Activated naive CD8-positive, alpha-beta T cell treated with anti-CD3 and anti-CD28 coated beads, Interleukin-2, amount 50 U/mL, for 24 hours (primary cell): ENCODE measurements at places on chromosomes 16 and 17.

GRCh38 chr16:19380328-19380727, 37.4 kb upstream of the TMC5 start:
- no peak for DNase-seq
- peaks cover 7% of the 10 kb centered on the region for H3K4me1 ChIP-seq
- H3K36me3 ChIP-seq: no peaks in the 10 kb centered on the region
- no peak overlapping the region for H3K4me3 ChIP-seq
- H3K27ac ChIP-seq: no peak overlapping the region

DNA sequence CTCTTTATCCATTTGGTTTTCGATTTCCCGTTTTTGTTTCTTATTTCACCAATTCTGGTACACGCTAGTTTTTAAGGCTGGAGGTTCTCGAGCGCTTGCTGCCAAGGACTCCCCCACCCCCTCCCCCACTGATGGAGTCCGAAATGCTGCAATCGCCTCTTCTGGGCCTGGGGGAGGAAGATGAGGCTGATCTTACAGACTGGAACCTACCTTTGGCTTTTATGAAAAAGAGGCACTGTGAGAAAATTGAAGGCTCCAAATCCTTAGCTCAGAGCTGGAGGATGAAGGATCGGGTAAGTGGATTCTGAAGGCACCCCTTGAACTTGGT, 825 bp downstream of the RPTOR start:
- peaks cover 11% of the 10 kb centered on the region for H3K27me3 ChIP-seq
- H3K4me1 ChIP-seq: peaks cover 36% of the 10 kb centered on the region
- peak overlapping the region; percentile 97 for H3K27ac ChIP-seq

- H3K4me1 ChIP-seq: peaks cover 47% of the 10 kb centered on the region
- DNase-seq: no peak
- H3K4me3 ChIP-seq: no peak overlapping the region
- peaks cover 12% of the 10 kb centered on the region for H3K27me3 ChIP-seq
- H3K27ac ChIP-seq: peak overlapping the region; percentile 84
Measured at GRCh38 chr17:77836557-77837041, 121.9 kb upstream of the TNRC6C start.

DNA sequence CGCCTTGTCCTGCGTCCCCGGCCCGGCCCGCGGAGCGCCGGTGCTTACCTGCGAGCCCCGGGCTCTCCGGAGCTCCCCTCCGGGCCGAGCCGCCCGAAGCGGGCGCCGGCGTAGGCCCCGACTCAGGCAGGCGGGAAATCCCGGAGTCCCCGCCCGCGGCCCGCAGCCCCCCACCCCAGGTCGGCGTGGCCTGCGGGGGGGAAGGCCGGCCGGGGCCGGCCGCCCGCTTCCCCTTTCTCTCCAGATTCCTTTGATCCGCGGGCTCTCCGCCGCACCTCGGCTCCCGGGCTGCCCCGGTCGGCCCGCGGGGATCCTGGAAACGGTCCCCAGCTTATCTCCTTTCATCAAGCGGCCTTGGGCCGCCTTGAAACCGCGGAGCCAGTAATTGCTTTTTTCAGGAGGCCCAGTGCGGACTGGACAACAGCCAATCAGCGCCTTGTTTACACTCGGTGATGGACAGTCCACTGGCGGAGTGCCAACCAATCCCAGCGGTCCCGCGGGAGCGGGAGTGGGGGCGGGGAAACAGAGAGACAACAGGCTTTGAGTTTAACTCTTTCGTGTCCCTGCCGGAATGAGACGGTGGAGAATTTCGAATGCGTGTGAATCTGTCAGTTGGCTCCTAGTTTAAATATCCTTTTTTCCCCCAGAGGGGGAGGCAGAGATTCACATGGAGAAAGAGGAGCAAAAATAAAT, 1.4 kb upstream of the BAHCC1 start:
- H3K27me3 ChIP-seq: peaks cover 61% of the 10 kb centered on the region
- peak; percentile 88 for DNase-seq

- peak; percentile 17 for DNase-seq
- H3K27me3 ChIP-seq: no peaks in the 10 kb centered on the region
- peak overlapping the region; percentile 2 for H3K4me3 ChIP-seq
- peaks cover 86% of the 10 kb centered on the region for H3K4me1 ChIP-seq
- H3K27ac ChIP-seq: peak overlapping the region; percentile 61
- H3K36me3 ChIP-seq: no peaks in the 10 kb centered on the region
Measured at GRCh38 chr16:57127037-57127763, 34.8 kb downstream of the CPNE2 start.

DNA sequence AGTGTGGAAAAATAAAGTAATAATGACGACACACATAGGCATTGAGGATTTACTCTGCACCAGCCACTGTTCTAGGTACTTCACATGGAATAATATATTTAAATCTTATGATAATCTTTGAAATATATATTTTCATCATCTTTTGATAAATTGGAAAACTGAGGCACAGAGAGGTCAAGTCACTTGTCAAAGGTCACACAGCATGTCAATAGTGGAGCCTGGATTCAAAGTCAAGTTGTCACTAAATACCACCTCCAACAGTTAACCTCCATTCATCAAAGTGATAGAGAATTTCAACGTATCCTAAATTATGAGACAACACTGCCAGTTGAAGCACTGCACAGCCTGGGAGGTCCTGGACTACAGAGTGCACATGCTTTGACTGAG, 121.7 kb downstream of the IRX5 start:
- no peak overlapping the region for H3K4me3 ChIP-seq
- peaks cover 23% of the 10 kb centered on the region for H3K27me3 ChIP-seq
- no peaks in the 10 kb centered on the region for H3K4me1 ChIP-seq
- no peaks in the 10 kb centered on the region for H3K36me3 ChIP-seq
- DNase-seq: no peak

DNA sequence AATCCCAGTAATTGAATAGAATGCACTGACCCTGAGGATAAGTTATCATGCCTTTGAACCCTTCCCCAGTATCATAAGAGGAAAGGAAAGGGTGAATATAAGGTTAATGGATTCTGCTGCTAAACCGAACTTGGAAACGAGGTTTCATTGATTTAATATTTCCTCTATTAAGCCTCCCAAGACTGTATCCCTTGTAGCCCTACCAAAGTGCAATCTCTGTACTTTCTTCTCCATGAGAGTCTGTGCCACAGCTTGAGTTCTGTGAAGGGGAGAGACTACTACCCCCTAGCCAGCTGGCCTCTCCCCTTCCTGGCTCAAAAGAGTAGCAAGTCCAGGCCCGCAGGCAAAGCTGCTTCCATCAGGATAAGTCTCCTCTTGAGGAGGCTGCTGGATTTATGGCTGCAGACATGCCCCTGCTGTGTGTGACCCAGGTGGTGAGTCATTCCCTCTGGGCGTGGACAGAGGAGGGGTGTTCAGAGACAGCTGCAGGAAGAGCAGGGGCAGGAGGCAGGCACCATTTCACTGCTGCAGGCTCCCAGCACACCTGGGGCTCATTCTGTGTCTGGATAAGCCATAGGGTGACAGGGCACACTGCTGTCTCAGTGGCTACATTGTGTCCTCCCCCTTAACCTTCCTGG, 58.4 kb downstream of the TOM1L2 start:
- H3K4me3 ChIP-seq: no peak overlapping the region
- no peaks in the 10 kb centered on the region for H3K27me3 ChIP-seq
- H3K27ac ChIP-seq: no peak overlapping the region
- H3K36me3 ChIP-seq: no peaks in the 10 kb centered on the region

DNA sequence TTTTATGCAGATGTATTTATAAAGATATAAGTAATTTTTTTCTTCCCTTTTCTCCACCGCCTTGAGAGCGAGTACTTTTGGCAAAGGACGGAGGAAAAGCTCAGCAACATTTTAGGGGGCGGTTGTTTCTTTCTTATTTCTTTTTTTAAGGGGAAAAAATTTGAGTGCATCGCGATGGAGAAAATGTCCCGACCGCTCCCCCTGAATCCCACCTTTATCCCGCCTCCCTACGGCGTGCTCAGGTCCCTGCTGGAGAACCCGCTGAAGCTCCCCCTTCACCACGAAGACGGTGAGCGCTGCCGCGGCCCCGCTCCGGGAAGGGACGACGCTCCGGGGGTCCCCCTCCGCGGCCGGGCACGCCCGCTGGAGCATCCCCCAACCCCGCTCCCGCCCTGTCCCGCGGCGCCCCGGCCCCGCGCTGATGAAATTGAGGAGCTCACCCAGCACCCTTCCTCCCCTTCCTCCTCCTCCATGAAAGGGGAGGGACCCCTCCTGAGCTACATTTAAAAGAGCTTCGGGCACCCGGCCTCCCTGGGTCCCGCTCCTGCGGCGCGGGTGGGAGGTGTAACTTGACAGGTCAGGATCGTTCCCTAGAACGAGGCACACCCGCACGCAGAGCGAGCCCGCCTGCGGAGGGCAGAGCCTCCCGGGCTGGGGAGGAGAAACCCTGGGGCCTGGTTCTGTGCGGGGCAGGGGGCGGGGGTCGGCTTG, 706 bp downstream of the HLF start:
- H3K27me3 ChIP-seq: peaks cover 72% of the 10 kb centered on the region
- DNase-seq: no peak
- no peaks in the 10 kb centered on the region for H3K36me3 ChIP-seq
- peaks cover 17% of the 10 kb centered on the region for H3K4me1 ChIP-seq
- H3K27ac ChIP-seq: no peak overlapping the region
- H3K4me3 ChIP-seq: peak overlapping the region; percentile 30

- H3K27ac ChIP-seq: no peak overlapping the region
- peaks cover 12% of the 10 kb centered on the region for H3K27me3 ChIP-seq
- DNase-seq: no peak
- H3K36me3 ChIP-seq: no peaks in the 10 kb centered on the region
Measured at GRCh38 chr17:10532026-10532425, 13.7 kb upstream of the MYH1 start.

DNA sequence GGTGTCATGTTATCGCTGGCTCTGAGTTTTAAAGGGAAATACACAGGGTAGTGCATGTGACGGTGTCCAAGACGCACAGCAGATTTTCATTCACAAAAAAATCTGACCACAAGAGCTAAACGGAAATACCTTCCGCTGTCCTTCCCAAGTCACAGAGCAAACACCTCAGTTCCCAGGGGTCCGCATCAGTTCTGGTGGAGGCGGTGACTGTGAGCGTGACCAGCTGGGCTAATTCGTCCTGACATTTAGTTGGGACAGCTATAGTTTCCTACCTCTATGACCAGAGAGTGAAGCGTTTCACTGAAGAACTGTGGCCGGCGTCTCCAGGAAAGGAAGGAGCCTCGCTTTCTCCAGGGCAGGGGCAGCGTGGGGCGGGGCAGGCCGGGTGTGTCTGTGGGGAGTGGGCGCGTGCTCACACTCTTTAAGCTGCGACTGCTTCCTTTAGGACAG, 10.5 kb upstream of the FASN start:
- DNase-seq: no peak
- H3K27me3 ChIP-seq: no peaks in the 10 kb centered on the region
- H3K27ac ChIP-seq: peak overlapping the region; percentile 9
- H3K4me3 ChIP-seq: no peak overlapping the region

DNA sequence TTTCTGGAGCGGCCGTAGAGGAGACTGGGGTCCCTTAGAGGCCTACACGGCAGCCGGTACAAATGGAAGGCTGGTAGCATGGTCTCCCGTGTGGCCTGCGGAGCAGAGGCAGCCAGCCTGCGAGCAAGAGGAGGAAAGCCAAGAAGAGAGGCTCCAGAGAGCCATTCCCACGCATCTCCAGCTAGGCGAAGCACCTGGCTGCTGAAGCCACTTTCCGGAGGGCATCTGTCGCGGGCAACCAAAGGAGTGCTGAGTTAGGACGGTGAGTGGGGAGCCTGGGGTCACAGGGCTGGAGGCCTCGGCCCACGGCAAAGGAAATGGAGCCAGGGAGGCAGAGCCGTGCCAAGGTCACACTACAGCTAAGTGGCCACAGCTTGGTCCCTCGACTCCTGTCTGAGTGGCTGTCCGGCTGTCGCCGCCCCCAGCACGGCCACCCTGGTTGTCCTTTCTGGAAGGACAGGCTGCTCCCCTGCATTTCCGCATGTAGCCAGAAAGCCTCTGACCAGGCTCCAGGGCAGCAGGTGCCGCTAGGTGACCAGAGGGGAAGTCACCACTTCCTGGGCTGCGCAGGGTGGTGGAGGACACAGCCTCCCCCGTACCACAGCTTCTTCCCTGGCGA, 33.7 kb downstream of the ENGASE start:
- H3K27me3 ChIP-seq: peaks cover 3% of the 10 kb centered on the region
- H3K27ac ChIP-seq: no peak overlapping the region
- H3K36me3 ChIP-seq: no peaks in the 10 kb centered on the region
- no peak overlapping the region for H3K4me3 ChIP-seq

GRCh38 chr17:65294181-65294719, 157.1 kb downstream of the RGS9 start:
- no peak overlapping the region for H3K4me3 ChIP-seq
- H3K27me3 ChIP-seq: peaks cover 5% of the 10 kb centered on the region
- peak; percentile 60 for DNase-seq
- H3K36me3 ChIP-seq: no peaks in the 10 kb centered on the region
- no peak overlapping the region for H3K27ac ChIP-seq

DNA sequence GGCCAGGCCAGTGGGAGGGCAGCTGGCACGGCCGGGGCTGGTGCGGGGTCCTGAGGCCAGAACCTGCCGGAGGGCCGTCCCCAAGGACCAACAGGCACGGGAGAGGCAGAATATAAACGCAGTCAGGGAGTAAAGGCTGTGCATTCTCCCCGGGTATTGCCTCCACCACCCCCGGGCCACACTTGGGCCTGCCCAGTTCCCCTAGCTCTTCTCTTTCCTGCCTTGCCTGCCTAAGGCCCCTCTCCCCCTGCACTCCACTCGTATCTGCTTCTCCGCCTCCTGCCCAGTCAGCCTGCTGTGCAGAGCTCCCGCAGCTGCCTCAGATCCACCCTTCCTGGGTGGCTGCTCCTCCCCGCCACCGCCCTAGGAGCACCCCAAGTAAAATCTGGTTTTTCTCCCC, 5.0 kb upstream of the RPH3AL start:
- no peak for DNase-seq
- no peak overlapping the region for H3K4me3 ChIP-seq
- no peaks in the 10 kb centered on the region for H3K27me3 ChIP-seq
- H3K27ac ChIP-seq: no peak overlapping the region
- peaks cover 2% of the 10 kb centered on the region for H3K36me3 ChIP-seq

- peaks cover 14% of the 10 kb centered on the region for H3K4me1 ChIP-seq
- no peaks in the 10 kb centered on the region for H3K27me3 ChIP-seq
- H3K36me3 ChIP-seq: peaks cover 8% of the 10 kb centered on the region
- peak within 1 kb of the TSS; percentile 99 for H3K4me3 ChIP-seq
- DNase-seq: no peak
Measured at GRCh38 chr17:19378416-19379360, at the start of gene MAPK7. Gene MAPK7 (plus strand): TSS chr17:19378498. CDS start chr17:19378901, 403 bp downstream.

- H3K4me3 ChIP-seq: no peak overlapping the region
- no peak for DNase-seq
- peaks cover 4% of the 10 kb centered on the region for H3K27me3 ChIP-seq
- no peaks in the 10 kb centered on the region for H3K36me3 ChIP-seq
Measured at GRCh38 chr17:62920300-62920699, 45.7 kb upstream of the TANC2 start.
